ENCODE measurements at places on chromosomes 2 and 18. TPM values are rescaled to one million over a fixed set of nuclear protein-coding genes. Genes with fewer than 3 reads are reported as not detected.

Gene TLX2
- total RNA-seq: not detected

DNA sequence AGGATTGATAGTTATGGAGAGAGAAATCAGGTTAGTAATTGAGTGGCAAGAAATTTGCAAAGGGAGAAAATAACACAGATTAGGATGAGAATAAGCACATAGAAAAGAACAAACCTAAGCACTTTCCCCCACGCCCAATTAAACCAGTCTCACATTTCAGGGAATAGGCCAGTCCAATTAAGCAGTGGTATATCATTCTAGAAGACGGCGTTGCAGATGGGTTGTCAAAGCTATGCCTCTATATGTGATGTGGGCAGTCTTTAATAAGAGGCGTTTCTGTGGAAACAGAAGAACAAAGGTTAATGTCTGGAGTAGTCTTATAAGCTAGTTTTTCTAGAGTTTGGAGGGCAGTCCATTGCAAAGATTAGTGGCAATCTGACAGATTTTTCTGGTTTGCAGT, 61.6 kb downstream of the B3GNT2 start:
- DNase-seq: no peak

DNA sequence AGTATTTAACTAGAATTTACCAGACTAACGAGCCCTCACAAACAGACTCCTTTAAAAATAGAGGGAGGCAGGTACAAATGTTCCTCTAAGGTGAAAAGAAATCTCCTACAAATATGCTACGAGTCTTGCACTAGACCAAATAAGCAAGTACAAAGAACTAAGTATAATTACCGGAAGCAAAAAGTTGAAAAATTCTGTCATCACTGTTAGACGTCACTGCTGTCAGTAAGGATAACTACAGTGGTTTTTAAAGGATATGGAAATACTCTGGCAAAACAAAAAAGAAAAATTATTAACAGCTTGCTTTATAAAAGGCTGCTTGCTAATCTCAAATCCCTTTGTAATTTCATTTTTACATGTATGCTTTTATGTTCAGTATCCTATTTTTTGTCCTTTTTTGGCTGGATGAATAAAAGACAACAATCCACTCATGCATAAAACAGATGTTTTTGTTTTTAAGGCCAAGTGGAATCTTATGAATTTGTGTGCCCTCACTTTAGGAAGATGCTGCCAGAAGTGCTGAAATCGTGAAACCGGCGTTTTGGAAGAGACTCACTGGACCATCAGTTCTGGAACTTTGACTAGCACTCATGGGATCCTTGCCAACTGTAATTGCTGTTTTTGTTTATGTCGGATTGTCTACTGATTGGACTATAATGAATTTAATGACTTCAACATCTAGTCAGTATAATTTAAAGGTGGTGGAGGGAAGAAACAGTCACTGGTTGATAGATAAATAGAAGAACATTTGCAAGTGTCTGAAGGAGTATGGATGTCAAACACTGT, 6.7 kb downstream of the ZNF521 start:
- no peak for DNase-seq

DNA sequence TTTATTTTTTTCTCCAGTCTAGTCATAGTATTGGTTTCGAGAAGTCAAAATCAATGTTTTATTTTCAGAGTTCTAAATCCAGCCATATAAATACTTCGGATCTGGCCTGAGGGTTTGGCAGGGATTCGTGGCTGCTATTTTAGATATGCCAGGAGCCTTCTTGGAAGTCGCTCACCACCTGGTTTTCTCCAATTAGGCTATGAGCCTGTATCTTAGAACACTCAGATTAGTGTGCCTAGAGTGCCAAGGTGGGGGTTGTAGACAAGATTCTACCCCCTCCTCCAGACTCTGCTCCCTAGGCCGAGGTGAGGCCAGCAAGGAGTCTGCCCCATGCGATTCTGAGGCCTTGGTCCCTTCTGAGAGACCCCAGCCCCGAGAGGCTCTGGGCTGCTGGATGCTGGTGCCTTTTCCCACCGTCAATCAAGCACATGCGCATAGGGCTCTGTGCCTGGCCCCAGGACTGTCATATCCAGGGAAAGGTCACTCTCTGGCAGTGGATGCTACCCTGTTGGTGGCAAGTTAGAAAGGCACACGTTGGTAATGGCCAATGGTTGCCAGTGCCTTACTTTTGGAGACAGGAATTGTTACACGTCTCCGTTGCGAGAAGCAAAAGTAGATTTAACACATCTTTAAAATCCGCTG, 197.1 kb downstream of the AGAP1 start:
- no peak for DNase-seq

DNA sequence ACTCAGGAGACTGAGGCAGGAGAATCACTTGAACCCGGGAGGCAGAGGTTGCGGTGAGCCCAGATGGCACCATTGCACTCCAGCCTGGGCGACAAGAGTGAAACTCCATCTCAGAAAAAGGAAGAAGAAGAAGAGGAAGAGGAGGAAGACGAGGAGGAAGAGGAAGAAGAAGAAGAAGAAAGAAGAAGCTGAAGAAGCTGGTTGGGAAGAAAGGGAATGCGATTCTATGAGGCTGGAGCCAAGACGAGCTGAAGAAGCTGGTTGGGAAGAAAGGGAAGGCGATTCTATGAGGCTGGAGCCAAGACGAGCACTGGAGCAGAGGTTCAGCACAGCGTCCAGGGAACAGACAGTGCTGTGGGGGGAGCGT, 30.3 kb upstream of the TAF1B start:
- DNase-seq: no peak

DNA sequence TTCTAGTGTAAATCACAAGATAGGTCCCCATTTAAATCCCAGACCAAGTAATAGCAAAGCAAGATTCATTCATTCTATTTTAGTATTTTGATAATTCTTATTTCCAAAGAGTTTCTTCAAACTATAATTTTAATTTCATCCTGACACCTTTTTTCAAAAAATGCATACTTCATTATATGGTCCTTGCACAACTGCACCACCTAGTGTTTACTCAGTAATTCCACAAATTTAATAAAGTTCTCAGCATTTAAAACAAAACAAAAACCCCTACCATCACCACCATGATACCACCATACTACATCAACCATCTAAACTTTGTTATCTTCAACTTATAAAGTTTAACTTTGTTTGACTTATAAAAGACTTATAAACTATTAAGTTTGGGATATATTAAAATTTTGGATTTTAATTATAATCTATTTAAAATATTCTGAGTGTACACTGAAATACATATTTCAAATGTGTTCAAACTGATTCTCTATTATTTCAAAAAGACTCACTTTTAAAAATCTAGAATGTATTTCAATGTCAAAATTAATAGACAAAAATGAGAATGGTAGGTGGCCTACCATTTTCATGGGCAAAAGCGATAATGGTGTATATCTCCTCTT, 44.2 kb downstream of the WDPCP start:
- no peak for DNase-seq

- no peak for DNase-seq
Observed at GRCh38 chr2:215888680-215889079, 124.7 kb downstream of the MREG start.

GRCh38 chr2:155513248-155513647, 814.8 kb downstream of the KCNJ3 start:
- DNase-seq: no peak
